ENCODE measurements at places on chromosomes 5 and 9.

DNA sequence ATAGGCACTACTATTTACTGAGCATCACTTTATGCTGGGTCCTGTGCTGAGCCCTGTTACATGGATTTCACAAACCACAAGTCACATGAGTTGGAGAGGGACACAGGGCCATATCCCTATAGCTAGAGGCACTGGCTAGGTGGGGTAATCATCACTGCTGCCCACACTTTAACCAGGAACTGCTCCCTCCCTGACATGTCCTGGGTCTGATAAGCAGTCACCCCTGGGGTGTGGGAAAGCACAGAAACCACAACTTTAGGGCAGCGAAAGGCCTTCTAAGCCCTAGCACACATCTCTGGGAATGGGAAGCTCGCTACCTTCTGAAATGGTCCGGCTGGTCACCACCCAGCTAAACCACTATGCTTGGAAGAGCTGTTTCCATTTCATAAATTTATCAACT is 15.0 kb downstream of the TBC1D2 start:
- DNase-seq, result no peak

GRCh38 chr9:27664121-27664779 is 91.0 kb upstream of the C9orf72 start:
- no peak for DNase-seq

- DNase-seq, result no peak
Measured at GRCh38 chr9:94807556-94807955, 81.1 kb downstream of the AOPEP start.

- no peak for DNase-seq
Measured at GRCh38 chr9:4788703-4789102, 4.0 kb upstream of the RCL1 start.

GRCh38 chr5:35115920-35116319 is 68.2 kb upstream of the AGXT2 start:
- DNase-seq, result no peak

DNA sequence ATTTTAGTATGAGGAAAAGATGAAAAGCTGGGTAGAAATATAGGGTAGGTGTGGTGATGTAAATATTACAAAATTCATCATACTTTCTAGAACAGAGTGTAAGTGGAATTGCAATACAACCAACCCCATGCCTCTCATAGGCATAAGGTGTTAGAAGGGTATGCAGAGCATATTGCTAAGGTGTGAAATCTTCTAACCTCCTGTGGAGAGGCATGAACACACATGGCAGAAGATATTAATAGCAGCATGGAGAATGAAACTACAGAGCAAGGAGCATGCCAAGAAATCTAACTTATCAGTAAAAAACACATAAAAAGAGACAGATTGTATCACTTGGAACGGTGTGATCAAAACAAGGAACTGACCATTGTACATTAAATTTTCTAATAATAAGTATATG is 441.5 kb downstream of the CDH18 start:
- no peak for DNase-seq

DNA sequence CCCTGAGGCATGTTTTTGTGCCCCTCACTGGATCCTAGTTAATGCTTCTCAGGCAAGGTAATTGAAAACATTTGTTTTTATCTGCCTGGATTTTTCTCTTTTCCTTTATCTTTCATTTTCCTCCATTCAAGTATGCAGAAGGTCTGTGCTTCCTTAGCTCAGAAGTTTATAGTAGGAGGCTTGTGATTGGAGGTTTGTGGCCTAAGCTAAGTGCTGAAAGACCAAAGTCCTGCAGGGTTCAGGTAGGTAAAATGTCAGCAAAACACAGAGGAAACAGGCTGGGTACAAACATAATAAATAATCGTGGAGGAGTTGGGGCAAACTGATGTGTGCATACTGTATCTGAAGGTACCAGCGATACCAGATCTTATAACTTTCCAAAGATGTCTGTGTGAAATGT is 230.9 kb upstream of the KLF4 start:
- DNase-seq, result no peak

Measured in SHP77 treated with DMSO at 0.1 percent for 48 hours (cell line).